Activated T-cell treated with anti-CD3 and anti-CD28 coated beads, Interleukin-2, amount 50 U/mL, for 1 hour (primary cell): ENCODE measurements at places on chromosomes 7 and 10.

DNA sequence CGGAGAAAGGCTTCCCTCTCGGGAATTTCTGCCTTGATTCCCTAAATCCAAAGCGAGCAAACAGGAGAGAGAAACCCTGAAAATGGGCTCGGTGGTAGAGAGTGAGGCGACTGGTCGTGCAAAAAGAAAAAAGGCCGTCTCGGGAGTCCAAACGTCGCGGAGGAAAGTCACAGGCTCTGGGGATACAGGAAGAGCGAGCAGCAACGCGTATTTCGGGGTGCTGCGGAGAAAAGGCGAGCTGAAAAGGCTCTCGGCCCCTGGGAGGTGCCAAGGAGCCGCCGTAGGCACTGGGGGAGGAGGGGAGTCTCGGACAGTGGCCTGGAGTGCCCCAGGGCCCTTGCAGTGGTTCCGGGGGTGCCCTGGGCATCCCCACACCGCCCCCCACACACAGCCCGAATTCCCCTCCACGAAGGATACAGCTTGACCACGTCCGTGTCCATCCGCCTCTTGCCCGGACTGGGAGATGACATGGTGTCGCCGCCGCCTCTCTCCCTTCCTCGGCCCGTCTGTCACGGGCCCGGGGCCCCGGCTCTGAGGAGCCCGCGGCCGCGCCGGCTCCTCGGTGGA lies 591 bp downstream of the UBE2H start:
- DNase-seq = no peak

- no peak for DNase-seq
Measured at GRCh38 chr7:101519324-101520023, 109.6 kb downstream of the MYL10 start.

DNA sequence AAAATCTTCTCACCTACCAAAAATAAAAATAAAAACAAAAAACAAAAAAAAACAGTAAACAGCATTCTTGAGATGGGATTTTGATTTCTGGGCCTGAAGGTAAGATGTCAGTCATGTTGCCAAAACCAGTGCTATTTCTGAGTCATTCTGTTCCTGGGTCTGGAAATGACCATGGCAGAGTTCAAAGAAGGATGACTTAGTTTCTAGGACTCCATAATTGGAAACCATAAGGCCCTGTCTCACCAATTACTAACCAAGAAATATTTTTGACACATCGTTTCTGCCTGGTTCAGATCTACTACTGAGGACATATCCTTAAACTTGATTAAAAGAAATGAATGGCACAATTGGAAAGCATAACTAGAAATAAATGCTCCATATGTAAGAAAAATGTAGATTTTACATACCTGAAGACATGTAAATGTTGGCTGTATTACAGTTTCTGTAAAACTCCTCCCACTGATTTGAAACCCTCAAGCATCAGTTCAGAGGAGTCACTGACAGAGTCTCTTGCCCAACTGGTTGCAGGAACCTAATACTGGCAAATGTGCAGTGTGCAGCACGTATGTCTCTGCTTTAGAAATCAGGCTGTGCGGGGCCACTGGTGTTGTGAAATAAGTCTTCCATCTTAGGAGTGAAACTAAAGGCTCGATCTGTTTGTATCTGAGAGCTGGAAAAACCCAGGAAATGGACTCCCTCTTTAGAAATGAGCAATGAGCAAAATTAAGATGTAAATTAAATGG lies 84.8 kb upstream of the EGR2 start:
- no peak for DNase-seq

- DNase-seq = no peak
Measured at GRCh38 chr7:148747274-148747673, 48.6 kb downstream of the CUL1 start.

GRCh38 chr10:92789786-92790185 lies 58.5 kb upstream of the EXOC6 start:
- no peak for DNase-seq

- no peak for DNase-seq
Measured at GRCh38 chr7:28411876-28412662, at the start of gene CREB5. Gene CREB5, plus strand, starts transcription at chr7:28412518. Its CDS starts 397 bp downstream, at chr7:28412915.

GRCh38 chr7:1672851-1673486 lies 2.9 kb downstream of the ELFN1 start:
- DNase-seq = peak; percentile 13

DNA sequence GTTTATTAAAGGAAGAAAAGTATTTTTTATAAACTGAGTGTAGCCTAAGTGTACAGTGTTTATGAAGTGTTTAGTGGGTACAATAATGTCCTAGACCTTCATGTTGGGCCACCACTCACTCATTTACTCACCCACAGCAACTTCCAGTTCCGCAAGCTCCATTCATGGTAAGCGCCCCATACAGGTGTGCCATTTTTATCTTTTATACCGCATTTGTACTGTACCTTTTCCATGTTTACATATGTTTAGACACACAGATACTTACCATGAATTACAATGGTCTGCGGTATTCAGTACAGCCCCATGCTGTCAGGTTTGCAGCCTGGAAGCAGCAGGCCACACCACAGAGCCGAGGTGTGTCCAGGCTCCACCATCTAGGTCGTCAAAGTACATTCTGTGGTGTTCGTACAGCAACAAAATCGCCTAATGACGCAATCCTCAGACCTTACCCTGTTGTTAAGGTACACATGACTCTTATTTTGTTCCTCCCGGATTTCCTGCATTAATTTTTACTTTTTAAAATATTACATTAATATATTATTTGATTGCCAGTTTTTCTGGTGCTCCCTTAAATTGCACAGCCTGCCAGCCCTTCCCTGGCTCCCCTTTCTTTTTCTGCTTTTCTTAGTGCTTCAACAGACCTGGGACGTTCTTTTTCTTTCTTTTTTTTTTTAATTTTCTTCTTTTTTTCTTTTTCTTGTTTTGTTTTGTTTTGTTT lies 881 bp upstream of the SSBP1 start:
- peak; percentile 37 for DNase-seq

- no peak for DNase-seq
Measured at GRCh38 chr10:19592276-19592675, 224.0 kb upstream of the PLXDC2 start.

DNA sequence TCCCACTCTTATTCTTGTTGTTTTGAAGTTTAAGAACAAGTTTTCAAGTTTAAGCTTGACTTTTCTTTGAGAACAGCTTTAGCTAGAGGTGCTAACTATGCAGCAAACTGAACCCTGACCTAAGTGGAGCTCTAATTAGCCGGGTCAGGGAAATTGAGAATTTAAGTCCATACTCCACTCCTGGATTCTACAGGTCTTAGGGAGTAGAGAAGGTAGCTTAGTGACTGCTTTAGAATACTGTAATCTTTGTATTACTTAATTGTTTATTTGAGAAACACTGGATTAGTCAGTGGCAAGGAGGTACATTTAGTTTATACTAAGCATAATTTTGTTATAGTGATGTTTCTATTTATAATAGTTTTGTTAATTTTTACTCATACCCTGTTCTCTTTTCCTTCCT lies 74.6 kb upstream of the STRIP2 start:
- no peak for DNase-seq

DNA sequence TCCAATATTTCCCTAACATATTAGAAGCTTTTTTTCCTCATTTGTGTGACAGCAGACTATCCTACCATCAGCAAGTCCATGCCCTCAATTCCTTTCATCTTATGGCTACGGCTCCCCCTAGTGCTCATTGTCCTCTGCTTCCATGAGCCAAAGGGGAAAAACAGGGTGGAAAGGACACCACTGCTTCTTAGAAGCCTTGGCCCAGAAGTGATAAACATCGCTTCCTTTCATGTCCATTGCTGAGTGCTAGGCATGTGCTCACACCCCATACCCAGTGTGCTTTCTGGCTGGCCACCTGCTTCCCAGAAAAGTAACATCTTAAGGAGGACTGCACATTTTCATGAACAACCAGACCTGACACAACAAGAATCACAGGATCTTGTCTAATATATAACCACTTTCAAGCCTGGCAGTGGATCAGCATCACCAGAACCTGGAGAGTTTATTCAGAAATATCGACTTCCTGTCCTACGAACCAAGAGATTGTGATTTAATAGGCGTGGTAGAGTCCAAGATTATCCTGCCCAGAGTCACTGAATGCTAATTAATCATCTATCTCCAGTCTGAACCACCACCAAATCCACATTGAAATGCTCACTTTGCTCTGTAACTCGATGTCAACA lies 650.5 kb upstream of the SORCS1 start:
- DNase-seq = no peak

DNA sequence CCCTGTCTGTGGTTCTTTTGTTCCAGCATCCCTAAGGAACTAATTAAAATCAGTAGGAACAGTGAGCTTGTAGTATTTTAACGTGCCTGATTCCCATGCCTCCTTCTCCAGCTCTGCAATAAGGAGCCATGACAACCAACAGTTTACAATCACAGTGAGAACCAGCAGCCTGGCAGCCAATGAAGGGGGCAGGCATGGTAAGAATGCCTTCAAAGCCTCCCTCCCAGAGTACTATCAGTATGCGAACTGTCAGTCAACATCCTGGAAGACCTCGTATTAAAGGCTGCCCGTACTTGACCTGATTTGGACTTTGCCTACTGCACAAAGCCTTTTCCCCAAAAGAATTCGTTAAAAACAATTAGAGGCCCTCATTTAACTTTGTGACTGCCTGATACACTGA lies 7.7 kb downstream of the ZPBP start:
- no peak for DNase-seq

DNA sequence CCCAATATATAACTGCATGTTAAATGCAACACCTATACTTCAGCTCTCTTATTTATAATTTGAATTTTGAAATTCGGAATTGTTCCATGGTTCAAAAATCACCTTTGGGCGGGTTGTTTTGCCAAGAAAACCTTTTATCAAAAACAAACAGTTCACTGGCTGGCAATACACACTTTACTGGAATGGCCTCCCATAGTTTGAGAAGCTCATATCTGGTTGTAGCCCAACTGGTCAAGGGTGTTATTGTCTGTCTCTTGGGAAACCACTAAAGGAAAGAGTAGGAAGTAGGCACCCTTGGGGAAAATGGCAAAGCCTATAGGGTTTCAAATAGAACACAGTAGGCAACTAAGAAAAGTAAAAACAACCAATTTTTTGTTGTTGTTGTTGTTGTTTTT lies 117.9 kb downstream of the HIPK2 start:
- no peak for DNase-seq

- no peak for DNase-seq
Measured at GRCh38 chr10:72561745-72562166, 64.1 kb downstream of the MICU1 start.

DNA sequence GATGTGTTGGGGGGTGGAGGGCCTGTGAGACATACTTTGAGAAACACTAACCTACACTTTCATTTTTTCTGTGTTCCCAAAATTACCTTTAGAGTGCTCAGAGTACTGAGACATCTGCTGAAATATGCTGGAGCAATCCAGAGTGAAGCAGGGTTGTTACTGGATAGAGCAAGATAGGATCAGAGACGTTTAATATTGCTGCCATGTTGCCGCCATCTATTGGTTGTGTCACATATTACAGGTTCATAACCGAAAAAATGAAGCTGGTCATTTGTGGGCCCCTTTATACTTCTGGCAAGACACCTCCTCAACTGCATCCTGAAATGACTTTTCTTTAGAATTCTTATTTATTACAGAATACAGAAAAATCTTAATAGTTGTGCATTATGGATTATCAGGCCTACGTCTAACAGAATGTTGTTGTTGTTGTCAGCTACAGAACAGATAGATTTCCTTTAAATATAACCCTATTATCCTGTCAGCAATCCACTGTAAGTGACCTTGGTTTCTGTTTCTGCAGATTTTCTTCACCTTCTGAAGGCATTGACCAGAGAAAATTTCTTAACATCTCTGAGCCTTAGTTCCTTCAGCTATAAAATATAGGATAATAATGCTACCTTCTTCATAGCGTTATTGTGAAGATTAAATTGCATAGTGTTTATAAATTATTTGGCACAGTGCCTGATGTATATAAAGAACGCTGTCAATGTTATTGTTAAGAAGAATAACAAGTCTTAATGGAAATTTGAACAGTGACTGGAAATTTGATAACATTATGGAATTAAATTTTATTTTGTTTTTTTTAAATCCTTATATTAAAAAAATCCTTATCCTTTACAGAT lies 16.2 kb upstream of the DLD start:
- DNase-seq = no peak

DNA sequence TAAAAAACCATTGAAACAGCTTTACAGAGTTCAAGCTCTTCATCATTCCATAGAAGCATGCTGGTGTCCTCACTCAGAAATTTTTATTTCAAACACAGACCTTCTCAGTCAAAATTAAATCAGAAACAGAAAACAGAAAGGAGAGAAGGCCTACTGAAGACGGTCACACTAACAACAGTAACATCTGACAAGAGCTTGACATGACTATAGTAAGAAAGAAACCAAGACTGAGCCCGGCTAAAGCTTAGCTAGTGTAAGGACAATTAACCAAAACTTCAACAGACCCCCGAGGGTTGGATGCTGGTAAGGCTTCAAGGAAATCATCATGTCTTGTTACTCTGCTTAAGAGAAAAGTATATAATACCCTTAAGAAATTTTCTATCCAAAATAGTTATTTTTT lies 38.6 kb downstream of the MTPN start:
- no peak for DNase-seq
